Endodermal cell (in vitro differentiated cells): ENCODE measurements at places on chromosomes 13 and 19.

- no peak for DNase-seq
These were observed 614 bp upstream of the PNMA8A start for GRCh38 chr19:46471811-46472543.

DNA sequence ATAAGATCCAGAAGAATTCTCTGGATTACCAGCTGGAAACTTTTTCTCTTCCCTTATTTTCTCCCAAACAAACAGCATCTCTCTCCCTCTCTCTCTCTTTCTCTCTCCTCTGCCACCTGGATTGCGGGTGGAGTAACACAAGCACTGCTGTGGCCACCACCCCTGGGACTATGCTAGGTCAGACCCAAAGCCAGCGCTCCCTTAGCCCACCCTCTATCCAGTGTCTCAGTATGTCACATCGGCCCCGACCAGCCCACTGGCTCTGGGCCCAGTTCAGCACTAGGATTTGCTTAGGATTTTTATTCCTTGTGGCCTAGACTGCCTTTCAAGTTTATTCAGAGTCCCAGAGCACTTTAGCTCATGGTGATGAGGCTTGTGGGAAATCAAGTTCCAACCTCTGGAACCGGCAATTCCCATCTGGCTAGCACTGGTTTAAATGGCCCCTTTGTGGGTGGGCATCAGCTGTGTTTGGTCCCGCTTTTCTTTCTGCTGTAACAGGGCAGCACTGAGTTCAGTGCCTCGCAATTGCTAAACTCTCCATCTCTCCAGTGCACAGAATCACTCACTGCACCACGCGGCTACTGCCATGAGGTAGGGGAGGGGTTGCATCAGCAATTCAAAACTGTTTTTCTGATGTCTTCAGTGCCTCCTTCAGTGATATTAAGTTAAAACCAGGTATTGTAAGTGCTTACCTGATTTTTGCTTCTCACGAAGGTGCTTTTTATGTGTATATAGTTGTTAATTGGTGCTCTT is 1623.1 kb downstream of the SLITRK5 start:
- DNase-seq: peak; percentile 40

- DNase-seq: no peak
These were observed 1.7 kb upstream of the ANKRD10 start for GRCh38 chr13:110916301-110917142.

- DNase-seq: no peak
These were observed 207.4 kb upstream of the SOX1 start for GRCh38 chr13:111859354-111860230.

GRCh38 chr13:78596399-78596735 is 7.0 kb downstream of the POU4F1 start:
- DNase-seq: no peak

DNA sequence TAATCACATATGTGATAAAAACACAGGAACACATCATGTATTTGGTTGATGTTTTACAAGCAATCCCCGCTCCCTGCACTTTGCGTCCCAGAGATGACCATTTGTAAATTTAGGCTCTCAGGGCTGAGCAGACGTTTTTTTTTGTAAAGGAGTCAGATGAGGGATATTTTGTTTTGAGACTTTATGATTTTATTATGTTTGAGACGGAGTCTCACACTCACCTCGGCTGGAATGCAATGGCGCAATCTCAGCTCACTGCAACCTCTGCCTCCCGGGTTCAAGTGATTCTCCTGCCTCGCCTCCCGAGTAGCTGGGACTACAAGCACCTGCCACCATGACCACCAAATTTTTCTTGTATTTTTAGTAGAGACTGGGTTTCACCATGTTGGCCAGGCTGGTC is 1.4 kb downstream of the TLE6 start:
- no peak for DNase-seq

GRCh38 chr13:107554460-107554859 is 660.9 kb downstream of the LIG4 start:
- no peak for DNase-seq

DNA sequence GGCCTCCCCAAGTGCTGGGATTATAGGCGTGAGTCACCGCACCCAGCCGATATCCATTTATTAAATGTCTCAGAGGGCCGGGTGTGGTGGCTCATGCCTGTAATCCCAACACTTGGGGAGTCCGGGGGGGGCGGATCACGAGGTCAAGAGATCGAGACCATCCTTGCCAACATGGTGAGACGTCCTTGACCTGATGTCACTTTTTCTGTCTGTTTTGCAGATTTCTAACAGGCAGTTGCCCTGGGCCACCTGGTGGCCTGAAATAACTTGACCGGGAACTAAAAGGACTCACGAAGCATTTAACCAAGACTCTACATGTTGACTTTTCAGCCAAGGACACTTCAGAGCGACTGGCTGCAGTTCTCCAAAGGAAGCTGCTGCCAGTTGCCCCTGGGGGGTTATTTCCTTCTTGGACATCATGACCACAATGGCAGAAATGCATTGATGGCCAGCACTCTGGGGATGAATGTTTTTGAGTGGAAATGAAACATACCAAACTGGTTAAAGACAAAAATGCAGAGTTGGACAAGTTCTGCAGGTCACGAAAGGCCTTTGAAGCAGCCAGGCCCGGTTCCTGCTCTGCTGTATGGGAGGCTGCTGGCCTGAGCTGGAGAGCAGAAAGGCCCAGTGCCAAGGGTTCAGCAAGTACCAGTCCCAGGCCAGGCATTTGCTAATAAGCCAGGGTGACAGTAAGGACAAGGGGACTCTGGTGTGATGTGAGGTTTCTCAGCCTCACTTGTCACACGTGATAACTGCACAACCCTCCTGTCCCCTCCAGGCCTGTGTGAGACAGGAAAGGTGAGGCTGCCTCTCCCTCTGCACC is 8.3 kb downstream of the ZNF837 start:
- DNase-seq: peak; percentile 69

DNA sequence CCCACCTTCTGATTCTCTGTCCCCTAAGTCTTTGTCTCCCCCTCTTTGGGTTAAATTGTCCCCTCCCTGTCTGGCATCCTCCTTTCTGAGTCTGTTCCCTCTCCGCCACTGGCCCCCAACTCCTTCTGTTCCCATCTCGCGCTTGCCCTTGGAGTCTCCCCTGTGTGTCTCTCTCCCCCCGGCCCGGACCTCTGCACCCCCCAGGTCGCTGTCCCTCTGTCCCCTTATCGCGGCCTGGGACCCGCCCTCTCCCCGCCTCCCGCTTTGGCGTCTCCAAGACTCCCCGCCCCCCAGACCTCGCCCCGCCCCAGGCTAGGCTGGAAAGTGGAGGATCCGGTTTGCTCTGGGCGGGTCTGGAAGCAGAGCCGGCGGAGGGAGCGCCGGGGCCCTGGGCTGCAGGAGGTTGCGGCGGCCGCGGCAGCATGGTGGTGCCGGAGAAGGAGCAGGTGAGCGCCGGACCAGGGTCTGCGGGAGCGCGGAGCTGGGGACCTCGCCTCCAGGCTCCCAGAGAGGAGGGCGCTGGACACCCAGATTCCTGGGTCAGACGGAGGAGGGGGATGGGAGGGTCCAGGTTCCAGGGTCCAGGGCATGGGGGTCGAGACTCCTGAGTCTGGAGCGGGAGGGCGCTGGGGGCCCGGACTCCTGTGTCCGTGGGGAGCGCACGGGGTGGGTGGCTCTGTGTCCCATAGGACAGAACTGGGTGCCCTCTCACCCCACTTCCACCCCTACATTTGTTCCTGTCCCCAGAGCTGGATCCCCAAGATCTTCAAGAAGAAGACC is at the start of gene TRPM4:
Gene TRPM4, plus strand, starts transcription at position 348 of the 780 bp plus-strand sequence. Its CDS starts 75 bp downstream, at position 423.
- DNase-seq: peak; percentile 98

GRCh38 chr13:29802621-29803020 is 47.8 kb downstream of the UBL3 start:
- no peak for DNase-seq

DNA sequence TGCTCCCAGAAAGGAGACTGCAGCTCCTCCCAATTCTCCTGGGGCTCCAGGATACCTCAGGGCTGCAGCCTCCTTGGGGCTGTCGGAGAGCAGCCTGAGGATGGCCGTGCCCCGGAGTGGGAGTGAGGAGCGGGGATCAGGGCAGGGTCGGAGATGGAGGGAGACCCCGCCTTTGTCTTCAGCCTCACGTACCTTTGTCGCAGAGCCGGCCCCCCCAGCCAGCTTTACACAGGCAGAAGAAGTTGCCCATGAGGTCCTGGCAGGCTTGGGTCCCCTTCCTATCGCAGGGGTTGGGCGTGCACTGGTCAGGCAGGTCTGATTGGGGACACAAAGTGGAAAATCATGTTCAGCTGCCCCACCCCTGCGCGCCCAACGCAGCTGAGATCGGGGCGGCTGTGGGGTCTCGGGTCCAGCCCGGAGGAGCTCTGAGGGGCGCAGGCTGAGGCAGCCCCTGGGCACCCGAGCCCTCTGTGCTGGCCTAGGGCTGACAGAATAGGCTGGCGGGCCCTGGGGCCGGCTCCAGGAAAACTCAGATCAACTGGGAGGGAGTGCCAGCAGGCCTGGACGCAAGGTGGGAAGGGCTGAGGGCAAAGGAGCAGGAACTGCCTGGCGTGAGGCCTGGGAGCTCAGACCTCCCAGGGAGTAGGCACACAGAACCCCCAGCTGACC is 24.2 kb downstream of the GAS6 start:
- DNase-seq: no peak

DNA sequence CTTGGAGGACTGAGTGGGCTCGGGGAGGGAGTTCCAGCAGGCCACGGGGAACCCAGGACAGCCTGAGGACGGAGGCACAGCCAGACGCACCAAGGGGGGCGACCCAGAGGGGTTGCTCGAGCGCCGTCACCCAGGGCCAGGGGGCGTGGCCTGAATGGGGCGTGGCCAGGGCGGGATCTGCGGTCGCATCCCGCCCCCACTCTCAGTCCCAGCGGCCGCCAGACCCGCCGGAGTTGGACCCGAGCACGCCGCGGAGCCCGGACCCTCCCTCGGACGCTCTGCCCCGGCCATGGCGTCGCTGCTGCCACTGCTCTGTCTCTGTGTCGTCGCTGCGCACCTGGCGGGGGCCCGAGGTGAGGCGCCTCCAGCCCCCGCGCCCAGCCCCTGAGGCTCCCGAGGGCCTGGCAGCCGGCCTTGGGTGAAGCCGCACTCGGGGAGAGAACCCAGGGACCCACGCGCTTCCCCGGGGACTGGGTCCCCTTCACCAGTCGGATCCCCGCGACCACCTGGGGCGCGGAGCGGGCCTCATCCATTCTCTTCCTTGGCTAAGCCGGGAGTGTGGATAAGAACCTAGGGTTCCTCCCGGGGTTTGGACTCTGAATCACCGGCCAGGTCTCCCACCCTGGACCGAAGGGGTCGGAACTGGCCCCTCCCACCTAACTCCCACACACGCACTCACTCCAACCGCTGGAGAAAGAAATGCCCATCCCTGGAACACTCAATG is at the start of gene CILP2:
Gene CILP2, plus strand, starts transcription at position 205 of the 724 bp plus-strand sequence. Its CDS starts 85 bp downstream, at position 290.
- peak; percentile 94 for DNase-seq

DNA sequence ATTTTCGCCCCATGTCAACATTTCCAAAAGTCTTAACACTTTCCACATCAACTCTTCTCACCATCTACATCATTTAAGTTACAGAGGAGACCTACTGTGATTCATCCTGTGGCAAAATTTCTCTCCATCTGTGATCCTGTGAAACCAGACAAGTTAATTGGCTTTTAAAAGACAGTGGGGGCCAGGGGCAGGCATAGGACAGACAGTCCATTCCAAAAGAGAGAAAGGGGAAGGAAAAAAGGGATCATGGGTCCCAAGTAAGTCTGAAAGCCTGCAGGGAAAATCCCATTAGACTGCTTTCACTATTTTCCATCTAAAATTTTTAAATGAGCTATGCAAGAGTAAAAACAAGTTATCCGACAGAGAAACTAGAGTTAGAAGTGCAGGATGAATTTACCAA is 121.0 kb downstream of the MRPL57 start:
- DNase-seq: peak; percentile 46

- no peak for DNase-seq
These were observed 4.7 kb downstream of the IFT88 start for GRCh38 chr13:20571676-20572075.

DNA sequence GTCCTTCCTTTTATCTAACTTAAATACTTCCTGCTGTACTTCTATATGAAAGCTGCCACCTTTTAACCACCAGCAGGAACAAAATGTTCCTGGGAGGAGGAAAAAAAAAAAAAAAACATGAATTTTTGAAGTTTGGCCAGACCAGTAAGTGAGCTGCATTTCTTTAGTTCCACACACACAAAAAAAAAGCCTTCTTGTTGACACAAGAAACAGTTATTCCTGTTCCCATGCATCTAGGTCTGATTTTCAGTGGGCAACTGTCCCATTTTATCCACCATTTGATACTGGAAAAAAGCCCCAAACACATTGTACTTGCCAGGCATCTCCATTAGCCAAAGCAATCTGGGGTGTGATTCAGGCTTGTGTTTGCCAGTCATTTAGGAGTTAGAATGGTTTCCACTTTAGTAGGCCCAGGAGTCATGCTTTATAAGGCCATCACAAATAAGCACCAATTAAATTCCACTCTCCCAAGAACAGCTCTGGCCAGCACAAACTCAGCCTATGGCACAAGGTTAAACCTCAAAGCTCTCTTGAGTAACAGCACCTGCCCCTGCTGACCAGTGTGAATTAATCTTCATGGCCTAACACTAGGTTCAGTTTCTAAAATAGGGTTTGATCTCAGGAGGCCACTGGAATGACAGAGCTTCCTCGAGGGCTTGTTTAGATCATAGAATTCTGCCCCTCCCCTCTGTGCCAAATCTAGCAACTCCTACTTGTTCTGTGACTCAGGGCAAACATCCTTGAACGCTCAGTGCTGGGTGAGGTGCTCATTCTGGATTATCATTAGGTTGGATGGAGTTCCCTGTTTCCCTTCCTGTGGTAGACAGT is 67.1 kb downstream of the NUFIP1 start:
- DNase-seq: no peak

- no peak for DNase-seq
These were observed 1.8 kb downstream of the CCDC122 start for GRCh38 chr13:43877766-43878165.

GRCh38 chr13:73258406-73258805 is 199.6 kb downstream of the KLF5 start:
- no peak for DNase-seq

DNA sequence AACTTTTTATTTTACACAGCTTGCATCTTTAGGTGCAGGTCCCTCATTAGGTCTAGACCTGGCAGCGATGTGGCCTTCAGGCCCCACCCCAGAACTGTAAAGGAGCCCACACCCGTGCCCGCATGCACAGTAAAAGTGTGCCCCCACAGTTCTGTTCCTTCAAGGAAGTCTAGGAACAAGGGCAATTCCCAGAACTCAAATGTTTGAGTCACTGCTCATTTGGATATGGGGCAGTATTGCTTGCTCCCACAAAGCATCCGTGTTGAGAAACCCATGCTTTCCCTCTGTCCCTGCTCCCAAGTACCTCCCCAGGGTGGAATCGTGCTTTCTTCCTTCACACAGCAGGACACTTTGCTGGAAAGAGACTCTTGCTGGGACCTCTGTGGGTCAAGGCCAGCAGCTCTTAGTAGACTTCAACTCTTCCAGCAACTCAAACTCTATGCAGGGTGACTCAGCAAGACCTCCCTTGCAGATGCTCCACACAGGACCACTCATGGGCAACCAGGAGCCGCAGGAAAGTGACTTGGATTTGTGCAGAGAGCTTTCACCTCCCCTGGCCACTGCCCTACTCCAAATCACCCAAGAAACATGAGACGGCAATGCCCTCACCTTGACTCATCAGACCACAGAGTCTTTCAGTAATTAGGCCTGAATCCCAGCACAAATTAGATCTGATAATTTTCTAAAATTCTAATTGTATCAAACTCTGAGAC is 12.3 kb downstream of the SLC7A1 start:
- DNase-seq: peak; percentile 61

- DNase-seq: peak; percentile 47
These were observed 102.8 kb downstream of the STARD13 start for GRCh38 chr13:33182729-33183128.
